ENCODE measurements at places on chromosomes 4 and X.

DNA sequence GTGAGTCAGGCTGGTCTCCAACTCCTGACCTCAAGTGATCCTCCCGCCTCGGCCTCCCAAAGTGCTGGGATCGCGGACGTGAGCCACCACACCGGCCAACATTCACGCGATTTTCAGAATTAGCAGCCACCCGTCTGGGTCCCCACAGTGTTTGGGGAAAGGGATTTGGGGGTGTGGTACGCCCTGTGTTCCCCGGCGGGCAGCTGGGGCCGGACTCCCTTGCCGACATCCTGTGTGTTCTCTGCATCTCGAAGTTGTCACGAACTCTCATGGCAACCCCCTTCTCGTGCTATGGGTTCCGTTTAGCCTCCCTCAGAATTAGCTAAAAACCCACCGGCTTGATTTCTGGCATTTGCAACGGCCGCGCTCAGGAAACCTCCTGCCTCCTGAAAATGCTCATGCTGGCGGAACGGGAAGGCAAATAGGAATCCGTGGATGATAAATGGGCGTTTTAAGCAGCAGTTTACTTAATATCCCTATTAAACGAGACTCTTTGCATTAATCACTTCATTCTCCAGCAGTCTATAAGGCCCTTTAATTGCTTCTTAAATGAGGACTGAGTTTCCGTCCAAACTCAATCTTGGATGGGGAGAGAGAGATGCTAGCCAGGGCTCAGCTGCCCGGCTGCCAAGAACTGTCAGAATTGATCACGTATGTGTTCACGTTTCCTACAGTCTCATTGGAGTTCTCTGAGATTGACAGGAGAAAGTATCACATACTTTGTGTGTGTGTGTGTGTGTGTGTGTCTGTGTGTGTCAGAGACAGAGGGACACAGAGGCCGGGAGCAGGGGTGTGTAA, 78.9 kb upstream of the PPP2R3B start:
- no peak for DNase-seq

- DNase-seq, result no peak
Observed at GRCh38 chr4:3320361-3321023, 27.7 kb downstream of the RGS12 start.

DNA sequence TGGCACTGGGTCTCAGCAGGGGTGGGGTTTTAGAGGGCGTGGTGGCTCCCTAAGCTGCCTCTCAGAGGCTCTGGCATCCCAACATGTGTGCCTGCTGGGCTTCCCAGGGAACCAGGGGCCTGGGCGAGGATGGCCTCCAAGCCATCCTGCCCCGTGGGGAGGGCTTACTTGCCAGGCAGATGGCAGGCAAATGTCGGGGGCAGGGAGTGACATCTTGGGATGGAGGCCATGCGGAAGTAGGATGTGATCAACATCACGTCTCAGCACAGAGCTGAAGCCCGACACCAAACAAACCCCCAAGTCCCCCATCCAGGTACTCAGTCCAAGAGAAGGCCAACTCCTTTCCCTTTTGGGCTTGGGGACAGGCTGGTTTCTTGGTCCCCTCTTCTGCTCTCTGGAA, 4.7 kb downstream of the L1CAM start:
- DNase-seq, result no peak

DNA sequence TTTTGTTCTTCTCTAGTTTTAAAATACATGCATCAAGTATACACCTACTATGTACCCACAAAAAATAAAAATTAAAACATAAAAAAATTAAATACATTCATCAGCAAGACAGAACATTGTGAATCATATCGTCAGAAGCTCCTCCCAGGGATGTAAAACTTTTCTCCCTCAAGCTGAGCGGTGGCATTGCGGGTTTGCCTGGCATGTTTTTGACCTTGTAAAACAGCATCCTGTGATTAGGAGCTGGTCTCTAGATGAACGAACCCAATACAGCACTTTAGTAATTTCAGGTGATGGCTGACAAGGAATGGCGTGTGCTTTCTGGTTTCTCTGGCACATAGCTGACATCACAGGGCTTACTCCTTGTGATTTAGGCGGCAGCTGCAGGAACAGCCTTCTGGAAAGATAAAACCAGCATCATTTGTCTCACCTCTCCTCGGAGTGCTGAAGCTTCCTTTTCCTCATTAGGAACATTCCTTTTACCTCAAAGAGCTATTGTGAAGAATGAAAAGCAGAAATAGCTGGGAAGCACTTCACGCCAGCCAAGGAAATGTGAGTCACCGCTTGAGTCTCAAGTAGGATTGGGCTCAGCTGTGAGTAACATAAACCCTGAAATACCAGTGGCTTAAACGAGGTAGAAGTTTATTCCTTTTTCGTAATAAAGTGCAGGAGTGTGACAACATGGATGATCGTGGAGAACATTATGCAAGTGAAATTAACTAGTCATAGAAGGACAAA, 44.3 kb downstream of the NYX start:
- no peak for DNase-seq

GRCh38 chr4:150080875-150081274, 2.6 kb downstream of the DCLK2 start:
- no peak for DNase-seq

DNA sequence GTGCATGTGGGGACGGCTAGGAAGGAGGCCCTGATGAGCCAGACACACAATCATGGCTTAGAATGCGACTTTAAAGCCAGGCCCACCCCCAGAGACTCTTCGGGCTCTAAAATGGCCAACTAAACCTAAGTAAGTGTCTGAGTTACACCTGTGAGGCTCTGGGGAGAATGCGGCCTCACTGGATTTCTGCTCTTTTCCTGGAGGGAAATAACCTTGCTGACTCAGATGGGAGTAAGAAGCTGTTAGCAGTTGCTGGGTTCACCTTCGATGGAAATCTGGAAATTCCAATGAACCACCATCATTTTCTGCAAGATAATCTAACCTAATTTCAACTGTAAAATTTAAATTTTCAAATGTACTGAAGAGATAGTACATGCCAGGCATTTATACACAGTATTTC, 97.6 kb upstream of the MAML3 start:
- no peak for DNase-seq

DNA sequence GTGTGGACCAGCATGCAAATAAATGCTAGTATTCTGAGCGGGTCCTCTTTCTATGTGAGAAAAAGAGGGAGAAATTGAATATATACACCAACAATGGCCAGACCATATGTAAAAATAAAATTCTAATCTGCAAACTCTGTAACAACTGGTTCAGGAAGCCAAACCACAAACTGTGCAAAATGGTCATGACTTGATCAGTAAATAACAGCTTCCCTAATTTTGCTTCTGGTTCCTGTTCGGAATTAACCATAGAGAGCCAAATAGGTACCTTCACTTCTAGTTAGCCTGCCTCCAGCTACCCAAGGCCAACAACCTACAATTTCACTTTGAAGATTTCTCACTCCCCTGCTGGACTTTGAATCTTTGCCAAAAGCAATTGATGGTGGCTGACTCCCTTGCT, 1313.2 kb downstream of the ADGRL3 start:
- no peak for DNase-seq

GRCh38 chr4:158818560-158819140, 49.8 kb downstream of the FNIP2 start:
- no peak for DNase-seq
